ENCODE measurements at places on chromosomes 5 and 9.
A peak's percentile ranks its signal among the peaks of the same experiment; 100 is the strongest.

DNA sequence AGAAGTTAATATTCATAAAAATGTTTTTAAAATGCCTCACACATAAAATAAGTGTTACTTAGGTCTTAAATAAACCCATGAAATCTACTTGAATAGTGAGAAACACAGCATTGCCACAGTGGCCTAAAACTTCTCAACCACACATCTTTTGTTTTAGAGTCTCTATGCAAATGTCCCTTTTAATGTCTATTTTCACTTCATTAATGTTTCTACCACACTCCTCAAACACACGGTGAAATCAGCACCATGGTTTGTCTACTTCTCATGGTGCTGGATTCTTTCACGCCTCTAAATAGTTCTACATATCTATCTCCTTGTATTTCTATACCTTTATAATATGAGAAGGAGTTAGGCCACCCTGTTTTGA lies 111.2 kb downstream of the EDIL3 start:
- DNase-seq = no peak

DNA sequence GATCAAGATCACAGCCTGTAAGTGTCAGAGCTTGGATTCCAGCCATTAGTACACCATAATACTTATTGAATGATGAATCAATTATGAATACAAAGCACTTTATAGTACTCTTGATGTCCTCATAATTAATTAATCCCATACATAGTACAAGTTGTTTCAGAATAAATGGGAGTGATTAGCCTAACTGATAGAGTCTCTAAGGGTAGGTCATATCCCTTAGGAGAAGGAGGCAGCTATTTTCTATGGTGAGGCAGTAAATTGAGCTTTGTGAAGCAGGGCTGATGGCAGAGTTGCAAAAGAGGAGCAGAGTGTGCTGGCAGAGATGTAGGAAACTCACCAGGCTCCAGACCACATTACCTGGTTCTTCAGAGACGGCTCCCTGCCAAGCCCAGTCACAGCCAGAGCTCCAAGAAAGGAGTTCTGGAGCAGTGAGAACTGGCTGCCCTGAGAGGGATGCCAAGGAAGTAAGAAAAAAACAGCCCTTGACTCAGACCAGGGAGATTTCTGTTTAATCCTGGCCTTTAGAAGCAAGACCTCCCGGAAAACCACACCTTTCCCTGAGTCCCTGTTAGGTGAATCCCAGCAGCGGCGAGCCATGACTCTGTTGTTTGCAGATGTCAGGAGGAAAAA lies 112.9 kb downstream of the SH3TC2 start:
- DNase-seq = no peak

- peak; percentile 30 for DNase-seq
These were observed 724 bp upstream of the LYSMD3 start for GRCh38 chr5:90529939-90530677.

DNA sequence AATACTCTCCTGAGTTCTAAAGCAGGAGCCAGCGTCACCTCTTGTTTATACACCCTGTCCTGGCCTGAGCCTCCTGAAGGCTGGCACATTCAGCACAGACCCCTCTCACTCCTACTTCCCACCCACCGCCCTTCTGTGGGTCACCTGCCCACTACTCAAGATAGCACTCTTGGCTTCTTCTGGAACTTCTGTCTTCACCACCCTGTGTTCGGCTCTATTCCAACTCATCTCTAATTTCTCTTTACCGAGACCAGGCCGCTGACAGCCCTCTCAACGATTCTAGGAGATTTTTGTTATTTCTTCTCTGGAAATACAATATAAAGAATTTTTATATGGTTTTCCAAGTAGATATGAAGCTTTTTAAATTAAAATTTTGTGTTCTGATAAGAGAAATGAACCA lies 57.4 kb downstream of the IRF1 start:
- no peak for DNase-seq

DNA sequence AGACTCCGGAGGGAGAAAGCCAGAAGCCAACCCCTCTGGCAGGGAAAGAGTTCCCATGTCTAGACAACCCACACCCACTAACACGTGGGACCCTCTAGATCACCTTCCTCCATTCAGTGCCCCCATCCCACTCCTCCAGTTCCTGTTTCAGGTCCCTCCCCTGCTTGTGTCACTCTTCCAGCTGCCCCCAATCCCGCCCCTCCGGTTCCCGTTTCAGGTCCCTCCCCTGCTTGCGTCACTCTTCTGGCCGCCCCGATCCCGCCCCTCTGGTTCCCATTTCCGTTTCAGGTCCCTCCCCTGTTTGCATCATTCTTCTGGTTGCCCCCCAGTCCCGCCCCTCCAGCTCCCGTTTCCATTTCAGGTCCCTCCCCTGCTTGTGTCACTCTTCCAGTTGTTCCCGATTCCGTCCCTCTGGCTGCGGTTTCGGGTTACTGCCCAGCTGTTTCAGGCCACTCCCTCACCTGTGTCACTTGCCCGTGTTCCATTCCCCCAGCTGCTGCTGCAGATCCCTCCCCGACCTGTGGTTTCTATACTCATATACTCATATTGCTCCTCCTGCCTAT lies 64.8 kb upstream of the RANBP6 start:
- DNase-seq = peak; percentile 64

DNA sequence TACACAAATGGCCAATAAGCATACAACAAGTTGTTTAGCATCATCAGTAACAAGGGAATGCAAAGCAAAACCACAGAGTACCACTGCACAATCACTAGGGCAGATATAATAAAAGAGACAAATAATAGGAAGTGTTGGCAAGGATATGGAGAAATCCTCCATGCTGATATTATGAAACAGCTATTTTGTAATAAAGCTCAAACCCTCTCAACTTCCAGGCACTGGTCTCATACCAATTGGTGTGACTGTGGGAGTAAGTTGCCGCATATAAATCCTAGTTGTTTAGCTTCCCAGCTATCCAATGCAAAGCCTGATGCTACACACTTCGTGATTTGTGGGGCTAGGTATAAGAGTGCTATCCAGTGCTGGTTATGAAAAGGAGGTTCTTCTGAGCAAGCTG lies 88.6 kb downstream of the SMIM23 start:
- DNase-seq = no peak

DNA sequence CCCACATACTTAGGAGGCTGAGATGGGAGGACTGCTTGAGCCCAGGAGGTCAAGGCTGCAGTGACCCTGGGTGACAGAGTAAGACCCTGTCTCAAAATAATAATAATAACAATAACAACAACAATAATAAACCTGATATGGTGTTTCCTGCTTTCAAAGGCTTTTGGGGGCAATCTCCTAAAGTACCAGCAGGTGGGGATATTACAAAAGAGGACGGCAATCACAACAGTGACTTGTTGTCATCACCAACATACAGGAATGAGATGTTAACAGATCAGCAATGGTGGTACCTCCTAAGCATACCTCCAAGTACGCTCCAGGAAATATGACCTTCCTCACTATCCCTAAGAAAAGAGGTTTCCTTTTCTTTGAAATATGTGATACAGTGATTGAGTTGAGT lies 91.1 kb upstream of the RNF180 start:
- DNase-seq = peak; percentile 3

GRCh38 chr5:169637549-169638121 lies 560 bp downstream of the DOCK2 start:
- DNase-seq = no peak

DNA sequence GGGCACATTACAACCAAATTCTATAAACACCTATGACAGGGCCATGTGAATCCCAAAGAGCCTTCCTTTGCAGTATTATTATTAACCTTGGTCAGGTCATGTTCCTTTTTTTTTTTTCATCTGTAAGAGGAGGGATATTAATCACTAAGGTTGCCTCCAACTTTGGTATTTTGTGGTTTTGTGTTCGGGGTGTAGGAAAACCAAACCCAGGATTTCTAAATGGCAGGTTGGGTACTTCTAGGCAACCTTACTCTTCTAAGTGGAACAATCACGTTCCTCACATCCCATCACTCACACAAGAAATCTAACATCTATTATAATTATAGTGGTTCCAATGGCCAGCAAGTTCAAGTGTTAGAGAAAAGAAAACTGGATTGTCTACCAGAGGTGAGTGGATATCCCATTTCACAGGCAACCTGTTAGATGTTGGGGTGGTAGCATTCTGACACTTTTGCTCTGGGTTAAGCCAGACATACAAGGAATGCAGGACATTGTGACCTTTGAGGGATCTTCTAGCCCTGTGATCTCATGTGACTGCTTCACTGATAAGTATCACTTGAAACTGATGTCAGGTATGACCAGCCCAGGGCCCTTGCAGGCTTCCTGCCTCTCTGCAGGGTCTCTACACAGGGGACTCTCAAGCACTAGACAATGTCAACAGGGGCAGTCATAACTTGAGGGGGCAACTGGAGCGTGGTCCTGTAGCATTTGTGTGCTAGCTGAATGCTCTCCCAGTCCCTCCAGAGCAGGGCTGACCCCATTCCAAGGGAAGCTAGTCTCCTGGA lies 126.2 kb upstream of the VLDLR start:
- DNase-seq = no peak

DNA sequence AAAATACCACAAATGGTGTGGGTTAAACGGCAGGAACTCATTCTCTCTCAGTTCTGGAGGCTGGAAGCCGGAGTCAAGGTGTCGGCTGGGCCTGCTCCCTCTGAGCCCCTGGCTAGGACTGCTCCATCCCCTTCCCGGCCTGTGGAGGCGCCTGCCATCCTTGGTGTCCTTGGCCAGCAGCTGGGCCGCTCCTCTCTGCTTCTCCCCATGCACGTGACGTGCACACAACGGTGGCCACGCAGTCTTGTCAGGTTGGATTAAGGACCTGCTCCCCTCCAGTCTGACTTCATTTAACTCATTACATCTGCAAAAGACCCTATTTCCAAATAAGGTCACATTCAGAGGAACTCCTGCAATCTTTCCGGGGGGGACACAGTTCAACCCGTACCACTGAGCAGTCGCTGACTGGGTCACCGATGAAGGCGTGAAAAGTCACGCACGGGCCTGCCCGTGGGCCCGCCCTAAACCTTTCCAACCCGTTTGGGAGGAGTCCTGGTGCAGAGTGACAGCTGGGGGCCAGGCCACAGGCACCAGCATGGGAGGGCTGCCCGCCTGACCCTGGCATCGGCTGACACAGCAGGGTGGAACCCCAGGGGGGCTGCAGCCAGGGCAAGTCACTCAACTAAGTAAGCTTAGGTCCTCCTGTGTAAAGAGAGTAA lies 135.2 kb downstream of the COL23A1 start:
- DNase-seq = no peak

DNA sequence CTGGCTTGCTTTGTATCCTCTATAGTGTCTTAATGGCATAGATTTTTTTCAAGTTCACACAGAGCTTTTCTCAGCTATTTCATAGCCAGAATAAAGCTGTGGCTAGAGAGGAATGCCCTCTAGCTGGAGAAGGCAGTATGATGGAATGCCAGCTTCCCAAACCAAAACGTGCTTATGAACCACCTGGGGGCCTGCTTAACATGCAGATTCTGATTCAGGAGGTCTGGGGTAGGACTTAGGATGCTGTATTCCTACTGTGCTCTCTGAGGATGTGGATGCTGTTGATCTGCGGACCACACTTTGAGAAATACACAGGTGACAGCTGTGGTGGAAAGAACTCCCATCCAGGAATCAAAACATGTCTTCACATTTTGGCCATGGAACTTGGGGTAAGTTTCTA lies 49.9 kb upstream of the DPYSL3 start:
- DNase-seq = no peak

DNA sequence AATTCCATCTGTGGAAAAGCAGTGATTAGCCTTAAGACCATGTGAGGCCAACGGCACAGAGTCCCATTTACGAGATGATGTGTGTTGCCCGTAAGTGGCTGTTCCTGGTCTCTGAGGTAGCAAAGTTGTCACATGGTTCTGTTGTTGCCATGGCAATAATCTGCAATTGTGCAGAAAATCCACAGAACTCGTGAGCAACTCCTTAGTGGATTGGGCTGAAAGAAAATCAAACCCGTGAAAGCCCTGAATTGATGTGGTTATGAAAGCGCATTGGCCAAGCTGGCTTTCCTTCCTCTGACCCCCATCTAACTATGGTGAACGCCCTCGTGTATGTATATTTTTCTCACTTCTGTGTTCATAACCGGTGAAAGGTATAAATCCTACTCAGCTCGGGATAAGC lies 614.7 kb downstream of the EBF1 start:
- DNase-seq = no peak

DNA sequence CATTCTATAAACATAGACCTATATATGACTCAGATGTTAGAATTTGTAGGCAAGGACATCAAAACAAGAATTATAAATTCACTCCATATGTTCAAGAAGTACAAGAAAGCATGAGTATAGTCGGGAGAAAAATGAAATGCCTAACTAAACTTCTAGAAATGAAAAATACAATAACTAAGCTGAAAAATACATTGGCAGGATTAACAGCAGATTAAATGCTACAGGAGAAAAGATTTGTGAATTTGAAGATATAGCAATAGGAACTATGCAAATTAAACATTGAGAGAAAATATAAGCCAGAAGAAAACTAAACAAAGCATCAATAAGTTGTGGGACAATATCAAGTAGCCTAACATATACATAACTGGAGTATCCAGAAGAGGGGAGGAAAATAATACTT lies 55.3 kb upstream of the PRSS3 start:
- no peak for DNase-seq

DNA sequence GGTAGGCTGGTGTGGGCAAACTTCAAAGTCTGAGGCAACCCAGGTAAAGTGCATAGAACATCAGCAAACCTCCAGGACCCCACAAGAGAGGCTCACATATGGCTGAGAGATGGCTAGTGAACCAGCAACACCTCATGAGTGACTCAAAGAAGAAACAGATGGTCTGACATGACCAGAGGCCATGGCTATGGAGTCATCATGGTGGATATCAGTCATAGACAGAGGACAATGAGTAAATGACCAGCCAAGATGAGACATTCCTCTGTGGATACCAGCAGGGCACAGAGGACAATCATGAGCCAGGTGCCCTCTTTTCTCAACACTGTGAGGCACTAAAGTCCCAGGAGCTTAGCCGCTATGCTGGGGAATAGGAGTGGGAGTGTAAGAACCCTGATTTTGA lies 180.8 kb downstream of the RASEF start:
- DNase-seq = peak; percentile 24

GRCh38 chr9:135718616-135719015 lies 16.6 kb downstream of the KCNT1 start:
- peak; percentile 98 for DNase-seq

- no peak for DNase-seq
These were observed 300.5 kb downstream of the ARL15 start for GRCh38 chr5:54009828-54010227.

DNA sequence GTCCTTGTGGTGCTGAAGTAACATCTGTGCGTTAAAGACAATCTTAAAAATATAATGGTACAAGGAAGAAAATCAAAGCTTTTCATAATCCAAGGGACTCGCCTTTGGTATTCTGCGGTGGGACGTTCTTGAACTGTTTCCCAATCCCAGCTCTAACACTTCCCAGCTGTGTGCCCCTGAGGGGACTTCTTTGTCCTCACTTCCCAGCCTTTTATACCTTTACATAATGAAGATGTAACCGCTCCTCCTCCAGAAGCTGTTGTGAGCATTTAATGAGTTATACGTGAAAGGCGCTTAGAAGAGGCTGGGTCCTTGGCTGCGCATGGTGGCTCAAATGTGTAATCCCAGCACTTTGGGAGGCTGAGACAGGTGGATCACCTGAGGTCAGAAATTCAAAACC lies 16.9 kb downstream of the STK10 start:
- no peak for DNase-seq

DNA sequence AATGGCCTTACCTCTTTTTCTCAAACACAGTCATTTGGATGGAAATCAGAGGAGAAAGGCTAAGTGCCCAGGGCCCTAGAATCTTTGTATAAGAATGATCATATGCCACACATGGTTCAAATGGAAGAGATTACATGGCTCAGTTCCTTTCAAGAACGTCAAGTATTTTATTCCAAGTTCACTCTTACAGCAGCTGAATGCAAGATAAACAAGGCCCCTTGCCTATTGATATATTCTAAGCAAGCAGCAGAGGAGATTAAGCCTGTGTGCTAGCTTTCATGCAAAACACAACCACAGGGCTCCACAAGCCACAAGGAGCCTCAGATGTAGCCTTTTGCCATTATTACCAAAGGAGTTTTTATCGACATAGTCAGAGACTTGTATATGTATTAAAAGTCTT lies 55.3 kb upstream of the SLCO6A1 start:
- no peak for DNase-seq
